CD4-positive, alpha-beta T cell treated with Interferon gamma for 1 hour (primary cell): ENCODE measurements at places on chromosomes 5 and 9.

DNA sequence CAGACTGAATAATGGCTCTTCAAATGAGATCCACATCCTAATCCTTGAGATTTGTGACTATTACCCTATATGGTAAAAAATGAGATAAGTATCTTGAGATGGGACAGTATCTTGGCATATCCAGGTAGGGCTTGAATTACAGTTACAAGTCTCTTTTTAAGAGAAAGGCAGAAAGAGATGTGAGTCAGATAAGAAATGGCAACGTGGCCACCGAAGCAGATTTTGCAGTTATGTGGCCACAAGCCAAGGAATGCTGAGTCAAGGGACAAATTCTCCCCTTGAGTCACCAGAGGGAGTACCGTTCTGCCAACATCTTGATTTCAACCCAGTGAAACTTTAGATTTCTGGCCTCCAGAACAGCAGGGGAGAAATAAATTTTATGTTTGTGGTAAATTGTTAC lies 1983.0 kb upstream of the C9orf72 start:
- DNase-seq: no peak

GRCh38 chr9:123978981-123979380 lies 32.6 kb upstream of the LHX2 start:
- DNase-seq: no peak

- DNase-seq: peak; percentile 83
These were observed 17.1 kb downstream of the SCAI start for GRCh38 chr9:125126019-125126746.

GRCh38 chr5:150723845-150724244 lies 23.0 kb upstream of the RBM22 start:
- DNase-seq: no peak

GRCh38 chr5:67610186-67610912 lies 413.8 kb upstream of the CD180 start:
- no peak for DNase-seq

DNA sequence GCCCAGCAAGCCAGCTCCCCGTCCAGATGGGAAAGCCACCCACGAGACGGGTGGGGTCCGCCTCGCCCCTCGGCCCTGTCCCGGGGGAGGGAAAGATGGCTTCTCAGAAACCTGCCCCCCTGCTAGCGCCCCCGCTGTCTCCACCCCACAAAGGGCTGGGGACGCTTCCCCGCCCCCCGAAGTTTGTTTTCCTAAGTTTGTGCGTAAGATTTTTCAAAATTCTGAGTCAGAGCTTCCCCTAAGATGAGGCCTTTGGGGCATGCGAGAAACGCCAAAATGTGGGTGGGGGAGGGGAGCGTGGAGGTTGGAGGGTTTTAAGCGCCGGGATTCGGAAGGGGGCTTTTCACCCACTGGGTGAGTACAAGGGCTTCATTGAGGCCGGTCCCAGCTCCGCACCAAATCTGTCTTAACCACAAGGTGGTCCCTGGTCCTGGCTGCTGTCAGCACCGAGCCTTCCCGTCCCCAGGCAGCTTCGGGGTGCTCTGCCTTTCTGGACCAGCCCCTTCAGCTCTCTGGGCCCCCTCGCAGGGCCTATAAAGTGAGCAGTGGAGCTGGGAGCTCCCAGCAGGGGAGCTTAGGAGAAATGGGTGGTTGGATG lies 32.3 kb downstream of the PRRX2 start:
- no peak for DNase-seq

GRCh38 chr9:5453004-5453403 lies 2.7 kb downstream of the CD274 start:
- DNase-seq: no peak

DNA sequence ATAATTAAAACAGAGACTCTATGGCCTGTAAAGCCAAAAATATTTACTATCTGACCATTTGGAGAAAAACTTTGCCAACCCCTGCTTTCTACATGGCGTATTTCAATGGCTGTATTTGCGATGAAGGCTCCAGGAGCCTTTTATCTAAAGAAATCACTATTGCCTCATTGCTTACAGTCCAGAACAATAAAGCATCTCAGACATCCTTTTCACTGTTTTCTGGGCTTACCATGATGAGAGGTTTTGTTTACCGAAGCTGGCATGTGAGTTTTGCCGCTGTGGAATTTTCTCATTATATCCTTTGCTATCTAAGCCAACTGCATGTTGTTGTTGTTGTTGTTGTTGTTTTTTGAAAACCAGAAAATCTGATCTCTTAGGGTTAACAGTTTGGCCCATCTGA lies 13.9 kb downstream of the PALM2AKAP2 start:
- DNase-seq: no peak

- DNase-seq: no peak
These were observed 8.4 kb downstream of the CCNH start for GRCh38 chr5:87404359-87404758.

- DNase-seq: no peak
These were observed 129.4 kb upstream of the OR13F1 start for GRCh38 chr9:104374711-104375110.

GRCh38 chr5:103475629-103476240 lies 86.9 kb downstream of the NUDT12 start:
- DNase-seq: no peak

GRCh38 chr5:83644301-83644700 lies 76.4 kb downstream of the HAPLN1 start:
- no peak for DNase-seq

GRCh38 chr5:31478901-31479300 lies 53.0 kb downstream of the DROSHA start:
- DNase-seq: no peak

DNA sequence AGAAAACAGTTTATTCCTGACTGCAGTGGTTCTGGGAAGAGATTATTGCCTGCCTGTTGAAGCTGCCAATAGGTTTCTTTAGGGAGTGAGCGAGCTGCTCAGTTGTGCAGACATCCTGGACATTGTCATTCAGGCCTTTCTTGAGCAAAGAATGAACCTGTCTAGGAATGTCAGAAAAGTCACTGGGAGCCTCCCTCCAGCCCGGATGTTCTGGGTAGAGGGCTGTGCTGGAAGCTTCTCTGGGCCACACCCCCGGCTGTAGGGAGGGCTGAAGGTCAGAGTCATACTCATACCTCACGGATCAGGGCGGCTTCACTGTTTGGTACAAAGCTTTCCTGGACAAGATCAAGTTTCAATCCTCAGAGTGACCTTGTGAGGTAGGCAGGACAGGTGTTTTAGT lies 33.4 kb upstream of the TBC1D2 start:
- no peak for DNase-seq

- no peak for DNase-seq
These were observed 19.7 kb downstream of the LCP2 start for GRCh38 chr5:170277867-170278281.

DNA sequence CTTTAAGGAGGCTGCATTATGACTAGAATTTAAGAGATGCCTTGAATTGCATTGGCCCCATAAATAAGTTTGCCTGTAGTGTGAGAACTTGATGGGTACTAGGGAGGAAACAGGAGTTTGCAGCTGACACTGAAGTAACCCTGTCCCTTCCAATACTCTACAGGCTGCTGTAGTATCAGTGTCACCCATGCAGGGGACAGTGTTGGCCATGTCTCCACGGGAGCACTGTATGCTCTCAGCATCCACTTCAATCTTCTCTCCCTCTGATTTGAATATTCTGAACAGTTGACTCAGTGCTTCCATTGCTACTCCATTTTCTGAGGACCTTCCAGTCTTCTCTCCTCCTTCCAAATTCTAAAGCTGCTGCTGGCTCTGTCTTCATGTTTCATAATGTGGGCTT lies 11.4 kb upstream of the IFNA14 start:
- no peak for DNase-seq

GRCh38 chr5:151958111-151958510 lies 33.5 kb upstream of the GLRA1 start:
- DNase-seq: no peak
